ENCODE measurements at places on chromosomes 11 and 22.
A peak's percentile ranks its signal among the peaks of the same experiment; 100 is the strongest.

DNA sequence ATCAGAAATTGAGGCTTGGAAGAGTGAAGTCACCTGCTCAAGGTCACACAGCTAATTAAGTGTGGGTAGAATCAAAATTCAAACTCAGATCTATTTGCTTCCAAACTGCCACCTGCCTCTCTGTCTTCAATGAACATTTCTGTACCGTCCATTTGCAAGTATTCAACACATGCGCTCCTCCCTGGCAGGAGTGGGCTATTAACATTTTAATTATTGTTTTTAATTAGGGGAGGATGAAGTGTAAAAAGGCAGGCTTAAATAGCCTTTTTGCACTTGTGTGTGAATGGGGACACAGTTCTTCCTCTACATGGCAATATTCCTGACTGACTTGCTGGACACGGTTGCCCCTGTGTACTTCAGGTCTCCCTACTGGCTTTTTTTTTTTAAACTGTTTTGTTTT lies 114.4 kb upstream of the NARS2 start:
- DNase-seq = no peak

DNA sequence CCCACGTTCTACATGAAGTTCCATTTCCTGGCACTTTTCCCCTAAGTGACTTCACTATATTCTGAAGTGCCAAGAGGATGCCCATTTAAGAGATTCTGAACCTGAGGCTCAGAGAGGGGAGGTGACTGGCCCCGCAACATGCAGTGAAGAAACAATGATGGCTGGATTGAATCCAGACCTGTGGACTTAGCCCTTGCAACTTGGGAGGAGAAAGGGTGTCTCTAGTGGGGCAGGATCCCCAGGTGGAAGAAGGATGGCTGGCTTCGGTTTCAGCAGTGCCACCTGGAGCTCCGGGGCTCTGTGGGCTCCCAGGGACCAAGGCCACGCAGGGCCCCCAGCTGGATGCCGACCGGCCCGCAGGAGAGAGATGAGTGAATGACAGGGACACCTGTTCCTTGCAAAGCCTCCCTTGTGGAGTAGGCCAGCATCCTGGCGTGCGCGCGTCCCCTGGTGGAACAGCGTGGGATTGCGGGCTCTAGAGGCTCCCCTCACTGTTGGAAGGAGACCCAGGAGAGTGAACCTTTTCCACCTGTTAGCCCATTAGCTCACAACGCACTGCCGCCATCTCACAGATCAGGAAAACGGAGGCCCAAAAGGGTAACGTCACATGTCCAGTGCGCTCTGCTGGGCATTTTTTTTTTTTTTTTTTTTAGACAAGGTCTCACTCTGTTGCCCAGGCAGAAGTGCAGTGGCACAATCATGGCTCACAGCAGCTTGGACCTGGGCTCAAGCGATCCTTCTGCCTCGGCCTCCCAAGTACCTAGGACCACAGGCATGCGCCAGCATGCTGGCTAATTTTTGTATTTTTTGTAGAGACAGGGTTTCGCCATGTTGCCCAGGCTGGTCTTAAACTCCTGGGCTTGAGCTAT lies 104.7 kb downstream of the KIAA1671 start:
- peak; percentile 0 for DNase-seq

DNA sequence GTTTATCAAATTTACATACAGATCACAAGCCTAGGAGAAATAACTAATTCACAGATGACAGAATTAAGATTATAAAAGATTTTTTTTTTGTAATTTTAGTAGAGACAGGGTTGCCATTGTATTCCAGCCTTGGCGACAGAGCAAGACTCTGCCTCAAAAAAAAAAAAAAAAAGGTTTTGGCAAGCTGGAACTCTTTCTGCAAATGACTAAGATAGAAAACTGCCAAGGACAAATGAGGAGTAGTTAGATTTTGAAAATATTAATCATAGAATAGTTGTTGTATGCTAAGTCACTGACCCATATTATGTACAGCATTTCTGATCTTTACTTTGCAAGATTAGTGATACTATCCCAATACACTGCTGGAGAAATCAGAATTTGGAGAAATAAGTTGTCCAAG lies 99.2 kb downstream of the C11orf65 start:
- DNase-seq = no peak

DNA sequence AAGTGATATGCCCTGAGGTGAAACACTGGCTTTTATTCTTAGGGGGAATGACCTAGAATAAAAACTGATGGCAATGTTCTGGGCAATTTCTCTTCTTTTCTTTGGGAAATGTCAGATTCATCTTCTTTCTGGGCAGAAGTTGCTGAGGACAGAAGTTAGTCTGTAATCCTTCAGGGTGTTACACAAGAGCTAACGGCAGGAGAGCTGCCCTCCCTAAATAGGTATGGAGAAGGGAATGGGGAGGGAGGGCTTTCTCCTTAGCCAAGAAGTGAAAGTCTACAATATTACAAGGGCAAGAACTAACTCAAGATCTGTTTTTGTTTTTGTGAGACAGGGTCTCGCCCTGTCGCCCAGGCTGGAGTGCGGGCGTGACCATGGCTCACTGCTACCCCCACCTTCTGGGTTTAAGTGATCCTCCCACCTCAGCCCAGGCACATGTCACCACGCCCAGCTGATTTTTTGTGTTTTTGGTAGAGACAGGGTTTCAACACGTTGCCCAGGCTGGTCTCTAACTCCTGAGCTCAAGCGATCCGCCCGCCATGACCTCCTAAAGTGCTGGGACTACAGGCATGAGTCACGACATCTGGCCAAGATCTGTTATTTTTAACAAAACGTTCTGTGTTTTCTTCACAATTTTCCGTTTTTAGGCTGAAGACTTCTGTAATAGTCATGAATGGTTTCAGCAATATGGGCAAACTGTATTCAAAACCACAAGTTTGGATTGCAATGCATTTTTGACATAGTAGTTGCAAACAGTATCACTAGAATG lies 7.2 kb downstream of the PIWIL4 start:
- DNase-seq = peak; percentile 70

GRCh38 chr22:32205974-32206773 lies 1.3 kb upstream of the RFPL2 start:
- no peak for DNase-seq

DNA sequence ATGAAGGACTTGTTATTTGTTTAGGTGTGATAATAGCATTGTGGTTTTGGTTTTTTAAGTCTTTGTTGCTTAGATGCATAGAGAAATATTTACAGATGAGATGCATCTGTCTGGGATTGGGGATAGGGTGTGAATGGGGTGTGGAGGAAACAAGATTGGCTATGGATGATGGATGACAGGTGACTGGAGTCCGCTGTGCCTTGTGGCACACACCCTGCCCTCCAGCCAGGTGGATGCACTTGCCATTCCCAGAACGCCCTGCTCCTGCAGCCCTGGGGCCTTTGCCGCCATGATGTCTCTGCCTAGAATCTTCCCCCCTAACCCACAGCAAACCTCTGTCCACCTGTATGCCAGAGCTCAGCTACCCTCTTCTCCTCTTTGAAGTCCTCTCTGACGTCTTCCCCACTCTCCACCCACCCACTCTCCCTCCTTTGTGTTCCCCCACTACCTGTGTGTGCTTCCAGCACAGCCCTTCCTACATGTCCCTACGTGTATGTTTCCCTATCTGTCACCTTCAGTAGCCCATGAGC lies 54.7 kb downstream of the WNT11 start:
- no peak for DNase-seq

GRCh38 chr11:38446336-38446735 lies 1848.3 kb upstream of the RAG2 start:
- no peak for DNase-seq

DNA sequence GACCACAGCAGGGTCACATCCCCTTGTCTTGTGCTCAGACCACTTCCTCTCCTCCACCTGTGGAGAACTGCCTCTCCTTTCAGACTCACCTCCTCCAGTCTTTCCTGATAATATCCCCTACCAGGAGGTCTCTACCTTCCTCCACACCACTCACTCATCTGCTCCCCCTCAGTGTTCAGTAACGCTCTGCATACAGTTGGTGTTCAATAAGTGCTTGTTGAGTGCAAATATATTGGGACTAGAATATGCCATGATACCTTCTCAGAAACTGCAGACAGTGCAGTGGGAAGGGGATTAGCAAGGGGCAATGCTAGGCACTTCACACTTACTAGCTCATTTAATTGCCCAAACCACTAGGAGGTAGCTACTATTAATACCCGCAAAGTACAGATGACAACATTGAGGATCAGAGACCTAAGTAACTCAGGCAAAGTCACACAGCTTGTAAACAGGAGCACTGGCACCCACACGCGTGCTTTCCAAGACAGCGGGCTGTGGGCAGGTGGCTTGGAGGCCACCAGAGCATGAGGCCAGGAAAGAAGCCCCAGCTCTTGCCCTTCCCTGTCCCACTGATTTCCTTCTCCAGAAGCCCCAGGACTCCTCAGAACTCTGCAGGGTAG lies 8.1 kb upstream of the PDE2A start:
- DNase-seq = no peak

GRCh38 chr11:118636569-118637290 lies 29.3 kb downstream of the PHLDB1 start:
- DNase-seq = no peak

GRCh38 chr11:3232956-3233355 lies 739 bp upstream of the MRGPRE start:
- no peak for DNase-seq

- DNase-seq = no peak
Observed at GRCh38 chr22:31329029-31329428, 17.1 kb downstream of the PATZ1 start.

DNA sequence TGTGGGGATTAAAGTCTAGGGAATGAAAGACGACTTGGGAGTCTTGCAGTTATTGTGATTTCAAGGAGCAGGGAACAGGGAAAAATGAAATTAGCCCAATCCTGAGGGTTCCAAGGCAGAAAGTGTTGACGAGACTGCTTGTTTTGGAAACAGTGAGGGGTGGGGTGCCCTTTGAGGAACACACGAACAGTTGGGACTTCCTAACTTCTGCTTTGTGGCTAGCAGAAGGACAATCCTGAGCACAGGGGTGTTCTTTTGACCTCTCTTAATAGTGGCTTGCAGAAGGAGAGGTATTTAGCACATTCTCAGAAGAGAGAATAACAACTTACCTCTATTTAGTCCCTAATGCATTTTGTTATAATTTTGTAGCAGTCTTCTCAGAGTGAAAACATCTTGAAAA lies 545.9 kb upstream of the ARHGAP42 start:
- no peak for DNase-seq

DNA sequence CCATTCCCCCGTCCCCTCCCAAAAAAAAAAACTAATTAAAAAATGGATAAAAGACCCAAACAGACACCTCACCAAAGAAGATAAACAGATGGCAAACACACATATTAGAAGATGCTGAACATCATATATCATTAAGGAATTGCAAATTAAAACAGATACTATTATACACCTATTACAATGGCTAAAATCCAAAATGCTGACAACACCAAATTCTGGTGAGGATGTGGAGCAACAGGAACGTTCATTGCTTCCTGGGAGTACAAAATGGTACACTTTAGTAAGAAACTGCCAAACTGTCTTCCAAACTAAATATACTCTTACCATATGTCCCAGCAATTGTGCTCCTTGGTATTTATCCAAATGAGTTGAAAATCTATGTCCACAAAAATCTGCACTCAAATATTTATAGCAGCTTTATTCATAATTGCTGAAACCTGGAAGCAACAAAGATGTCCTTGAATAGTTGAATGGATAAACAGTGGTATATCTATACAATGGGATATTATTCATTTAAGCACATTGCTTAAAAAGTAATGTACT lies 19.9 kb downstream of the NAGA start:
- no peak for DNase-seq

GRCh38 chr11:108586600-108586999 lies 7.0 kb downstream of the EXPH5 start:
- DNase-seq = peak; percentile 7

DNA sequence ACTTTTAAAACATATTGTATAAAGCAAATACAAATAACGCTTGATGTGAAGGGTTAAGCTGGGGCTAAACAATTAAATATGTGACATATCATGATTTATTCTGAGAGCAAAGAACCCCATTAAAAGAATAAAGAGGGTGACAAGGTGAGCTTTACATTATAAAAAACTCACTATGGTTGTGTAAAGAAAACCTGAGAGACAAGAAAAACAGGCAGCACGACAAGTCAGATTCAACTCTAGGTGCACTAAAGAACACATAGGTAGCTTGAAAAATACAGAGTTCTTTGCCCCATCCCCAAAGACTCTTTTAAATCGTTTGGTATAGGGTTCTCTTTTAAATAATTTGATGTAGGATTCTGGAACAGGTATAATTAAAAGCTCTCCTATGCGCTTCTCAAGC lies 63.5 kb downstream of the LUZP2 start:
- DNase-seq = no peak

DNA sequence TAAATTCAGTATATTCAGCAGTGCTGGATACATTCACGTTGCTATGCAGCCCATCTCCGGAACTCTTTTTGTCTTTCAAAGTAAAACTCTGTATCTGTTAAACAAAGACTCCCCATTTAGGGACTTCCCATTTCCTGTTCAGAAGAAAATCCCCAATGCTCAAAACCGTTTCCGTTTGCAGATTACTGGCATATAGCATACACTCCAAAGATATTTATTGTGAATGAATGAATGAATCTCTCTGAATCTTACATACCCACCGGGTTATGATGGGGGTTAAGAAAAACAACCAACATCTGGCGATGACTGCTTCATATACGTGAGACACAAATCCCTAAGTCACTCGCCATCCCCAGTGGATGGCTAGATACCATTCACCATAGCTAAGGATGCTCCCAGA lies 1.6 kb downstream of the THY1 start:
- DNase-seq = no peak

DNA sequence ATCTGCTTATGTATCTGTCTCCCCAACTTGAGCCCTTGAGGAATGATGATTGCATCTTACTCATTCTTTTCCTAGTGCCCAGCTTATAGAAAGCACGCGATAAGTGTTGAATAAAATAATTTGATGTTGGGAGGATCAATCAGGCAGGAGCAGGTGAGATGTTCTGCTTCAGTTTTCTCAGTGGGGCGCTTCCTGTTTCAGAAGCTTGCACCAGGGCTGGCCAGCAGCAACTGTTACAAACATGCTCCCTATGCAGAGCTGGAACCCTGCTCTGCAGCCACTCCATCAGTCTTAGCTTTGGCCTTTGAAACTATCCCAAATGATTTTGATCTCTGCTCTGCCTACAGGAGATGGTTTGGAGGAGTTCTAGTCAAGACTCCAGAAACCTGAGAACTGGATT lies 3.9 kb downstream of the ENDOD1 start:
- no peak for DNase-seq

- no peak for DNase-seq
Observed at GRCh38 chr11:134332189-134332631, 422 bp downstream of the GLB1L2 start.

DNA sequence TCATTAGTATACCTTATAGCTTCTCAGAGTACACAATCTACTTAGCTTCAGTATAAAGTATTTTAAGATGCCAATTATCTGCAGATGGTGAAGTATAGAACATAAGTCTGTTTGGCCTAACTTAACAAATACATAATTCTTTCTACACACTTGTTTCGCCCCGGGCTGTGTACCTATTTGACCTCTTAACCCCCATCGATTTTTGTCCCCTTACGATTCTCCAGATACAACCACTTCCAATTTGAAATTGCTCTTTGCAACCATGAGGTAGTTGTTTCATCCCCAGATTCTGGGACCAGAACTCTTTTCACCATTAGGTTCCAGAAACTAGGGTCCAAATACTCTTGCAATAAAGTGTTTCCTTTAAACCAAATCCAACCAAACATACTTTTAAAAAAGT lies 10.0 kb upstream of the UPB1 start:
- DNase-seq = no peak

GRCh38 chr11:59759900-59760299 lies 4.7 kb downstream of the STX3 start:
- no peak for DNase-seq

- DNase-seq = no peak
Observed at GRCh38 chr11:17905477-17905876, 107.4 kb downstream of the SERGEF start.

- DNase-seq = no peak
Observed at GRCh38 chr11:7532405-7533145, 18.8 kb downstream of the PPFIBP2 start.

All from CD14-positive monocyte (primary cell).